Left renal pelvis (tissue), 4 donors: ENCODE measurements at places on chromosomes 12 and 14. TPM values are rescaled to one million over a fixed set of nuclear protein-coding genes. Genes with fewer than 3 reads are reported as not detected.

The KTN1 gene
- 197 TPM for polyA plus RNA-seq

The MYF5 gene
- polyA plus RNA-seq = not detected

The THTPA gene
- polyA plus RNA-seq = 13.6 TPM

The PTPN6 gene
- 26.7 TPM for polyA plus RNA-seq

The POMT2 gene
- polyA plus RNA-seq = 49.7 TPM

The KRT74 gene
- not detected for polyA plus RNA-seq

The TOMM20L gene
- polyA plus RNA-seq = 1.3 TPM

The TAS2R9 gene
- polyA plus RNA-seq = not detected

The PLEKHG7 gene
- 1.0 TPM for polyA plus RNA-seq

The HAL gene
- polyA plus RNA-seq = 0.26 TPM

The TXNDC16 gene
- 19.0 TPM for polyA plus RNA-seq

The KLHL33 gene
- 0.71 TPM for polyA plus RNA-seq

The SPTLC2 gene
- polyA plus RNA-seq = 70.9 TPM

The GPRC5D gene
- polyA plus RNA-seq = 1.1 TPM

The NACA gene
- 2,427 TPM for polyA plus RNA-seq

The CLEC12A gene
- polyA plus RNA-seq = 1.3 TPM

The SPSB2 gene
- 6.7 TPM for polyA plus RNA-seq

The COL2A1 gene
- 79.4 TPM for polyA plus RNA-seq

The PTPRB gene
- polyA plus RNA-seq = 13.9 TPM

The MYH6 gene
- 0.27 TPM for polyA plus RNA-seq

The MYF6 gene
- polyA plus RNA-seq = 0.16 TPM

The ESR2 gene
- 1.1 TPM for polyA plus RNA-seq

The HOXC13 gene
- polyA plus RNA-seq = not detected

The PLD4 gene
- 4.4 TPM for polyA plus RNA-seq

The TDRD9 gene
- 1.7 TPM for polyA plus RNA-seq

The CACNA2D4 gene
- polyA plus RNA-seq = 1.9 TPM

The FAM181A gene
- polyA plus RNA-seq = not detected

The DNAJC22 gene
- polyA plus RNA-seq = 26.4 TPM

The PWP1 gene
- polyA plus RNA-seq = 50.8 TPM

The CCDC59 gene
- 52.4 TPM for polyA plus RNA-seq

The LTBP2 gene
- polyA plus RNA-seq = 96.5 TPM

The PTPRQ gene
- polyA plus RNA-seq = 1.6 TPM

The IFNG-AS1 gene
- polyA plus RNA-seq = 0.27 TPM

The GPRC5A gene
- 7.0 TPM for polyA plus RNA-seq

The KANSL2 gene
- polyA plus RNA-seq = 51.0 TPM

The TDG gene
- 58.3 TPM for polyA plus RNA-seq

The GLT1D1 gene
- 3.0 TPM for polyA plus RNA-seq

The CFAP73 gene
- polyA plus RNA-seq = 0.27 TPM

The GSG1 gene
- 0.36 TPM for polyA plus RNA-seq

The STAC3 gene
- polyA plus RNA-seq = 6.0 TPM

The SLCO1B3 gene
- polyA plus RNA-seq = not detected

The RASSF8 gene
- 67.9 TPM for polyA plus RNA-seq

The PRB2 gene
- not detected for polyA plus RNA-seq

The DNAI7 gene
- 5.4 TPM for polyA plus RNA-seq

The KRT72 gene
- not detected for polyA plus RNA-seq

The GNPNAT1 gene
- 30.5 TPM for polyA plus RNA-seq

The DACT1 gene
- 31.8 TPM for polyA plus RNA-seq

The TCL1B gene
- not detected for polyA plus RNA-seq

The ARF6 gene
- polyA plus RNA-seq = 92.4 TPM

The CLEC6A gene
- polyA plus RNA-seq = 0.10 TPM
